NCI-H524 (cell line): ENCODE measurements at places on chromosomes 1 and 21.

- no peak for DNase-seq
Observed at GRCh38 chr1:3273447-3273846, 181.0 kb upstream of the ARHGEF16 start.

- DNase-seq, result peak; percentile 97
Observed at GRCh38 chr1:154982897-154983648, at the start of gene FLAD1. Gene FLAD1 (plus strand): TSS chr1:154983344. CDS start chr1:154983695, 351 bp downstream.

GRCh38 chr1:209132736-209133467 lies 450.6 kb upstream of the CAMK1G start:
- DNase-seq, result no peak

GRCh38 chr1:107692580-107693345 lies 272.2 kb downstream of the VAV3 start:
- DNase-seq, result peak; percentile 73

GRCh38 chr1:199466961-199467360 lies 560.5 kb upstream of the NR5A2 start:
- no peak for DNase-seq
